Panc1 (cell line): ENCODE measurements at places on chromosomes 4 and X. TPM values are rescaled to one million over a fixed set of nuclear protein-coding genes. Genes with fewer than 3 reads are reported as not detected.

Gene TMPRSS11F
- not detected for total RNA-seq

Gene SOWAHB
- 4.0 TPM for total RNA-seq

Gene NDP
- total RNA-seq, result not detected

Gene ALPK1
- total RNA-seq, result 1.4 TPM

Gene SLC9A7
- total RNA-seq, result 80.4 TPM

Gene UGT2A1
- not detected for total RNA-seq

Gene PLAC1
- total RNA-seq, result 0.51 TPM

Gene PHOX2B
- total RNA-seq, result not detected

Gene ARFIP1
- 22.2 TPM for total RNA-seq

Gene FOXR2
- total RNA-seq, result not detected

Gene SRPK3
- 1.6 TPM for total RNA-seq

Gene DMD
- 2.2 TPM for total RNA-seq

Gene SH3TC1
- total RNA-seq, result 4.5 TPM

Gene GRIA2
- not detected for total RNA-seq

Gene PABPC4L
- not detected for total RNA-seq

Gene PNMA5
- total RNA-seq, result not detected

Gene EGF
- total RNA-seq, result not detected

Gene XAGE2
- not detected for total RNA-seq

Gene GPC4
- total RNA-seq, result 1.4 TPM

Gene PLS3
- 164 TPM for total RNA-seq

Gene EDA2R
- total RNA-seq, result 0.05 TPM

Gene HAND2
- 0.31 TPM for total RNA-seq

Gene RNF128
- 5.0 TPM for total RNA-seq

Gene SMR3B
- not detected for total RNA-seq

Gene NDNF
- 0.10 TPM for total RNA-seq

Gene IBSP
- not detected for total RNA-seq

Gene VGLL1
- not detected for total RNA-seq

Gene TBX22
- total RNA-seq, result not detected

Gene SATL1
- not detected for total RNA-seq

Gene HTN1
- total RNA-seq, result not detected

Gene HPSE
- 2.6 TPM for total RNA-seq

Gene HTT-AS
- total RNA-seq, result not detected

Gene PPEF2
- not detected for total RNA-seq
